ENCODE measurements at places on chromosomes 12 and 14.

DNA sequence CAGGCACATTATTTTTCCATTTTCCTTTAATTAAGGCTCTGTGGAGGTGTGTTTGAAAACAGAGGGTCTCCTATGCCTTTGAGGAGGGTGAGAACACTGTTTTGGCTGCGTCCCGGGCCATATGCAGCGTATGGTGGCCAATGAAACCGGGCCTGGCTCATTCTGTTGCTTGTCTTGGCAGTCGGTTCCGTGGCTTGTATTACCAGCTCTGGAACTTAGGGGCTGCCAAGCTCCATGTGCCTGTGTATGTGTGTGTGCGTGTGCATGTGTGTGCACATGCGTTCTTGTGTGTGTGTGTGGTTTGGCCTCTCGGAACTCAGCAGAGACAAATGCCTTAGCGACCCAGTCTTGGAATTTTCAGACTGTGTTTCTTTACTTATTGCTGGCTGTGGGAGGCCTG lies 2.7 kb downstream of the JDP2 start:
- no peak for DNase-seq

- no peak for DNase-seq
Observed at GRCh38 chr12:28800129-28800528, 348.9 kb upstream of the FAR2 start.

GRCh38 chr14:91342206-91342760 lies 75.3 kb downstream of the CCDC88C start:
- no peak for DNase-seq

DNA sequence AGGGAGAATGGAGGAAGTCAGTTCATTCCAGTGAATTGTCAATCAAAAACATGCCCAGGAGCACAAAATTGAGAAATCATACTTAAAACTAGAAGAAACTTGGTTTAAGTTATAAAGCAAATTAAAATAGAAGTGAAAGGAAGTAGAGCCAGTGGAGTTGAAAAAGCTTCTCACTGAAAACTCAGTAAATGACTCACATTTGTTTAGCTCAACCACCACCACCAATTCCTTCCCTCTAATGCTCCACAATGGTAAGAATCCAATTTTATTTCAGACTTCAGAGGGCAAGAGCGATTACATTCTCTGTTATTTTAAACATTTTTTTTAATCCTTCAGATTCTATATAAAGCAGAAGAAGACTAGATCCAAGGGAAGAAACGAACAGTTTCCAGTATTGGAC lies 19.4 kb downstream of the UTP20 start:
- DNase-seq, result no peak

GRCh38 chr14:94330432-94330831 lies 7.3 kb upstream of the SERPINA6 start:
- no peak for DNase-seq

- DNase-seq, result no peak
Observed at GRCh38 chr12:80849337-80849736, 88.4 kb downstream of the LIN7A start.

DNA sequence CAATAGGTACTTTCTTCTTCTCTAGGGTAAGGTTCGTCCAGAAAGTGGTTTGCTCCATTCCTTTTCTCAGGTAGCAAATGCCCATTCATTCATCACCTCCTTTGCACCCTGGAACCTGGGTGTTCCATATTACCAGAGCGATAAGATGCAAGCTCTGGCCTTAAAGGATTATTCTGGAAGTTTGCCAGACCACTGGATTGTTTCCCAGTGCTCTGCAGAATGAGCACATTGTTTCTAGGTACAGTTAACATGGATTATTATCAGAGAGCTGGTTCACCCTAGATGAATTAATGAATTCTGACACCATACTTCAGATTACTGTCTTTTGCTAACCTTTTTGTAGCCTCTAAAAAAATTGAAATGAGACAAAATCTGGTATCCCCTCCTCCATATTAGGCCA lies 170.9 kb upstream of the BMP4 start:
- no peak for DNase-seq

DNA sequence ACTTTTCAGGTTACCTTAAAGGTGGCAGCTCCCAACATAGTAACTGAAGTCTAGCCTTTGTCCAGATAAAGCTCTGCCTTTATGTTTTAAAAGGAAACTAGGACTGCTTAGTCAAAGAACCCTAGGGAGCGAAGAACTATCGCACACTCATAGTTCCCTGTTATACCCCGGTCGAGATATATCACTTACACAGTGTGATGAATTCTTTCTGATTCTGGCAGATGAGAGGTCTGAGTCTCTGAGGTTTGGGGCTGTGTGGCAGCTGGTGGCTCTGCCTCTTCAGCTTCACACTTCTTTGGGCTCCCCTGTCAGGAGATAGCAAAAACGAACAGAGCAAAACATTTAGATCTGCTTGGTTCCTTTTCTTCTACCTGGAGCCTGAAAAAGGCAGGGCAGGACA lies 17.0 kb downstream of the ACIN1 start:
- DNase-seq, result no peak

DNA sequence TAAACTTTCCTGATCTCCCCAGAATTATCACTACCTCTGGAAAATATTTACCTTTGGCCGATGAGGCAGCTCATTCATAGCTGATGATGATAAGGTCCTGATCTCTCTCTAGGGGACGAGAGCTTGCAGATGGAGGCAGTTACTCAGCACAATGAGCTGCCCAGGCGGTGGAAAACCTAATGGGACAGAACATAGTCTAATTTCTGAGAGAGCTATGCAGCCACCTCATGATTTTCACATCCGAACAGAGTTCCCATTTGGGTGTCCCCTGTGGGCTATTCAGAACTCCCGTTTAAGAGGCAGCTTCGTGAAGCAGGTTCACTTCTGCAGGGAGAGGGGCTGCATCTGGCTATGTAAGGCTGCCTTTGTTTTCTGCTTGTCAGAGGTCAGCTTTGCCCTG lies 724.6 kb upstream of the TMEM132C start:
- DNase-seq, result no peak

GRCh38 chr14:69873877-69874780 lies 5.1 kb upstream of the SMOC1 start:
- no peak for DNase-seq

GRCh38 chr12:109218996-109219395 lies 90.1 kb downstream of the FOXN4 start:
- DNase-seq, result no peak

DNA sequence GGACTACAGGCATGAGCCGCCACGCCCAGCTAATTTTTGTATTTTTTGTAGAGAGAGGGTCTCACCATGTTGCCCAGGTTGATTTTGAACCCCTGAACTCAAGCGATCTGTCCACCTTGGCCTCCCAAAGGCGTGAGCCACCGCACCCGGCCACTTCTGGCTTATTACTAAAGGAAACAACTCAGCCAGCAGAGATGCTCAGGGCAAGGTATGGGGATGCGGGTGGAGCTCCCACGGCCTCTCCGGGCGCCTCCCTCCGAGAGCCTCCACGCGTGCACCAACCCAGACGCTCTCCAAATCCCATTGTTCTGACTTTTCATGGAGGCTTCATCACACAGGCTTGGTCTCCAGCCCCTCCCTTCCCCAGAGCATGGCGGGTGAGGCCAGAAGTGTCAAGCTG lies 6.1 kb upstream of the GPR132 start:
- DNase-seq, result no peak

- DNase-seq, result peak; percentile 27
Observed at GRCh38 chr12:96015672-96016071, 19.5 kb upstream of the HAL start.

DNA sequence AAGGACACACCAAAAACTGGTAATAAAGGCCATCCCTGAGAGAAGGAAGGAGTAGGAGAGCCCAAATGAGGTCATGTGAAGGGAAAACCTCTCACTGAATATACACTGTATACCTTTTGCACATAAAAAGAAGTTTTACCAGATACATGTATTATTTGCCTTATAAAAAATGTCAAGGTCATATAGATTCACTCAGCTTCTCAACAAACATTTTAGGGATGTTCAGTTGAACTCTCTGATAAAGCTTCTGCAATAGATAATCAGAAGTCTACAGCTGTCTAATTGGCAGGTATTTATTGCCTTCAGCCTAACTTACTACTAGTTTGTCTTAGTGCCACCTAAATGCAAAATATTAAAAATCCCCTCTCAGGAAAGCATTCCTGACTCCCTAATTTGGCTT lies 8.7 kb downstream of the SLC11A2 start:
- DNase-seq, result no peak

GRCh38 chr12:70052931-70053497 lies 190.2 kb upstream of the CNOT2 start:
- peak; percentile 28 for DNase-seq

DNA sequence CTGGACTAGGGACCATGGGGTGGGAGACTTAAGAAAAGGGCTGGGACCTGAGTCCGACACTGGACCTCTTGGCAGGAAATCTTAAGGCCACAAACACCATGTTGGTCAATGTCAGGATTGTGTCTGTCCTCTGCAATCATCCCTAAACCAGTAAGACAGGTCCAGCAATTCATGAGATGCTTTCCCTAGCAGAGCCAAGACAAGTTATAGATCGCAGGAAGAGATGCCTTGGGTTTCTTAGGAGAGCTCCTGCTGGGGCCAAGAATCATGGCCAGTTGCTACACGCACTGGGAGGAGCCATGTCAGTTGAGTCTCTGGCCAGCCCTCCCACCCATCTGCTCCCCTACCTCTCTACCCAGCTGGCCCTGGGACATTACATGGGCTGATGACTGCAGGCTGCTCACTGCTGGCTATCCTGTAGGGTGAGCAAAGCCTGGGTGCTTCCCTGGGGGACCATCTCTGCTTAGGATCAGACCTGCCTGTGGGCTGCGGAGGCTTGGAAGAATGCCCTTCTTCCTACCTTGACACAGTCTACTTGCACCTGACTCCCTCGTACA lies 14.2 kb downstream of the PLEKHH1 start:
- no peak for DNase-seq

- no peak for DNase-seq
Observed at GRCh38 chr14:104111301-104112112, 26.0 kb downstream of the ASPG start.

DNA sequence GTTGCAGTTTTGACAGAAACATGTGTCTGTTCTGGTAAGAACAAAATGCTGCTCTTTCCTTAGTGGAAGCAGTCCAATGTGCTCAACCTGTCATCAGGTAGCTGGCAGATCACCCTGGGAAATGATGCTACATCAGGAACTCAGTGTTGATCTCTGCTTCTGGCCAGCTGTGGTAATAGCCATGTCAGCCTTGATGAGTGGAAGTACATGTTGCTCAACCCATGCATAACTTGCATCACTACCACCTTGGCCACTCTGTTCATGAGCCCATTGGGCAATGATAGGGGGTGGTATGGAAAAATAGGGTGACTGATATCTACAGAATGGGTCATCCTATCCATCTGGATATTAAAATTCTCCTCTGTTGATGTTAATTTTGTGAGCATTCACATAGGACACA lies 411.0 kb downstream of the C12orf50 start:
- no peak for DNase-seq

DNA sequence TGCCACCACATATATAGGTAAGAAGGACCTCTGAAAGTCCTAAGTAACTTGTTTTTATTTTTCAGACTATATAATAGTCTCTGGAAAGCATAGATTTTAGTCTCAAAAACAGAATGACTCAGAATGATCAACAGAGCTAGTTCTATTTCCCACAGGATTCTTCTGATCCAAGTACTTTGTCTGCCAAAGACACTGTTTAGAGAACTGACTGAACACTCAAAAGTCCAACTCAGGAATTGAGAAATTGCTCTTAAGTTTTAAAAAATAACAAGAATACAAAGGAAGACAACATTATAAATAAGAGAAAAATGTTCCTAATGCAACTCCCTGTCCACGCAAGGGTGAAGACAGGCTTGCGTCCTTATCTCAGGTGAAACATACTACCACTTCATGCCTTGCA lies 29.0 kb downstream of the LGMN start:
- DNase-seq, result no peak

DNA sequence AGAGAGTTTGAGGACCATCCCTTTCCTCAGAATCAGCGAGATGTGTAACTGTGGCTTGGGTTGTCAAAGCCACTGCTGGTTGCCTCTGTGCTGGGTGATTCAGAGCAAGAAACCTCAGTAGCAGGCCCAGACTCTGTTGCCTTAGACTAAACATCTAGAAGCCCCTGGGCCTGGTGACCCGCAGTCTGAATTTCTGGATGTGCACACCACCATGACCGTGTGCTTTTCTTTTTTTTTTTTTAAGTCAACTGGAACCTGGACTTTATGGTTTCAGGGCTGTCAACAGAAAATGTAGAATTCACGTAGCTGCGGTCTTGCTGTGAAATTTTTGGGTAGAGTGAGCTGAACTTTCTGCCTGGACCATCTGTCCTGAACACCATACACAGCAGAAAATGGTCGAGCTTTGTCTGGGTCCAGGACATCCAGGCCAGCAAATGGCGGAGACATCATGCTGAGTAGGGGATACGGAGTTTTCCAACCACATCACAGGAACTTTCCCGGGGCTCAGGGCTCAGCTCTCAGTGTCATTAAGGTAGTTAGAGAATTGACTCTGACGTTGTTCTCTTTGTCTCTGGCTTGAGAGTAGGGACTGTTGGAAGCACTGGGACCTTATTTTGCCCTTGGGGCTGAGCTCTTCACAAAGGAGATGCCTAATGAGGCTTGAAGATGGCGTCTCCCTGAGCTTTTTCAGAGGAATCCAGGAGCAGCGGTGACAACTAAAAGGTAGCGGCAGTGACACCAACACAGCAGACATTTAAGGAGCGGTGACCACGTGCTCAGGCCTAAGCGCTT lies 23.0 kb upstream of the BATF start:
- no peak for DNase-seq
